ENCODE measurements at places on chromosomes 6 and 20.

DNA sequence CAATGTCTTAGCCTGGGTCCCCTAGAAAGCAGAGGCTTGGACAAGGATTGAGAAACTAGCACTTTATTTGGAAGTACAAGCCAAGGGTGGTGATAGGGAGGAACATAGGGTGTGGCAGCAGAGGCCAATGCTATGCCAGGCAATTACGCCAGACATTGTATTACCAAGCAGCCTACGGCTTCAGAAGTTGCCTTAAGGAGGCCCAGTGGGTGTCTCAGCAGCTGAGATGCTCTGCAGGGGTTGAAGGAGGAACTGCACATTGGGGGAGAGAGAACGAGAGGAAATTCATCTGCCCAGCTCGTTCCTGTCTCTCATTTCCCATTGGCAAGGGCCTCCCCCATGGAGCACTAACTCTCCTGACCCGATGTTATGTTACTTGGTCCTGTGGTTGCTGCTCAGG, 859 bp downstream of the C20orf202 start:
- DNase-seq = no peak

DNA sequence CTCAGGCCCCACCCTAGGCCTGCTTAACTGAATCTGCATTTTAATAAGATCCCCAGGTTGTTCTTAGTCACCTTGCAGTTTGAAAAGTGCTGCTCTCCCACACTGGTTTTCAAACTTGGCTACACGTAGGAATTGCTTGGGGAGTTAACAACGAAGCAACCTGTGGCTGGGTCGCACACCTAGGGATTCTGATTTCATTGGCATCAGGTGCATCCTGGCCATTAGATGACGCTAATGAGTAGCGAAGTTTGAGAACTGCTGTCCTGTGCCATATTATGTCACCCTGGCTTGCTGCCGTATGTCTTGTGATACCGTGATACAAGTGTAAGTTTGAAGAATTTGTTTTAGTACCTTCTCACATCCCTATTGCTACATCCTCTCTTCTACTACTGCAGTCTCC, 28.2 kb upstream of the FUCA2 start:
- no peak for DNase-seq

GRCh38 chr6:151609146-151609902, 115.5 kb downstream of the CCDC170 start:
- DNase-seq = no peak

DNA sequence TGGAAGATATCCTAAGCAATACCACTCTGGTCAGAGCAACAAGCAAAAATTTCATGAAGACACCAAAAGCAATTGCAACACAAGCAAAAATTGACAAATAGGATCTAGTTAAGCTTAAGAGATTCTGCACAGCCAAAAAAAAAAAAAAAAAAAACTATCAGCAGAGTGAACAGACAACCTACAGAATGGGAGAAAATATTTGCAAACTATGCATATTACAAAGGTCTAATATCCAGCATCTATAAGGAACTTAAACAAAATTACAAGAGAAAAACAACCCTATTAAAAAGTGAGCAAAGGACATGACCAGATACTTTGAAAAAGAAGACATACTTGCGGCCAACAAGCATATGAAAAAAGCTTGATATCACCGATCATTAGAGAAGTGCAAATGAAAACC, 20.0 kb upstream of the AHI1 start:
- no peak for DNase-seq

GRCh38 chr20:6012179-6012578, 41.7 kb downstream of the LRRN4 start:
- no peak for DNase-seq

DNA sequence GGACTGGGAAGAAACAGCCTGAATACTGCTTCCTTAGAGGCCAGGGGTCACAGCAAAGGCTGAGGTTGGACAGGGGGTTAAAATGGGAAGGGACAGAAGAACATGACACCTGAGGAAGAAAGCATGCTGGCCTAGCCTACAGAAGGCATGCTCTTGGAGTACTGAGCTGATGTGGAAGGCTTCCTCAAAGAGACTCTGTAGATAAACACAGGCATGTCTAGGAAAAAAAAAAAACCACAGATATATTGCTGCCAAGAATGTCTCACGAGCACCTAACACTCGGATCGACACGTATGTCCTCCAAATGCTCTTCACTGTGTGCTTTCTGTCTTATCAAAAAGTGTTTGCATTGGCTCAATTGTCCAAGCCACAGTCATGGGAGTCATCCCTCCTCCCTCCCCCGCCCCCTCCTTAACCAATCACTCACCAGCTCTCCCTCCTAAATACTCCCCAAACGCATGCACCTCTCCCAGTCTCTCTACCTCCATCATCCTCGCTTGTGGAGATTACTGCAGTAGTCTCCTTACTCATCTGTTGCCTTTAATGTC, 101.1 kb upstream of the LRFN2 start:
- DNase-seq = no peak

- no peak for DNase-seq
Measured at GRCh38 chr6:69796073-69796641, 653 bp downstream of the LMBRD1 start.

DNA sequence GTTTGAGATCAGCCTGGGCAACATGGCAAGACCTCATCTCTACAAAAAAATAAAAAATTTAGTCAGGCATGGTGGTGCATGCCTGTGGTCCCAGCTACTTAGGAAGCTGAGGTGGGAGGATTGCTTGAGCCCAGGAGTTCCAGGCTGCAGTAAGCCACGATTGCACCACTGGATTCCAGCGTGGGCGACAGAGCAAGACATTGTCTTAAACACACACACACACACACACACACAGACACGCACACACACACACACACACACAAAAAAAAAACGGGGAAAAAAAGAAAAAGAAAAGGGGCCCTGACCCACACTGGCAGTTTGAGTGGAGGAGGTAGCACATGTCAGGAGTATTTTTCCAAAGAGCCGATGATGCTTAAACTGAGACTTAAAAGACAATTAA, 122.2 kb downstream of the AFG1L start:
- DNase-seq = no peak

DNA sequence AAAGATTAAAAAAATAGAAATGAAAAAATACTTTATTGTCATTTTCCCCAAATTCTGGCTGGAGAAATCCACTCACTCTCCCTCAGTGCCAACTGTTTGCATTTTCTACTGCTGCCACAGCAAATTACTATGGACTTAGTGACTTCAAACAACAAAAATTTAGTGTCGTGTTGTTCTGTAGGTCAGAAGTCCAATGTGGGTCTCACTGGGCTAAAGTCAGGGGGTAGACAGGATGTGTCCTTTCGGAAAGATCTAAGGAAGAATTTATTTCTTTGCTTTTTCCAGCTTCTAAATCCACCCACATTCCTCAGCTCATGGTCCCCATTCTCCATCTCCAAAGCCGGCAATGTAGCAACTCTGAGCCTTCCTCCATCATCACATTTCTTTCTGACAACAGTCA, 453.3 kb downstream of the KIF16B start:
- no peak for DNase-seq

DNA sequence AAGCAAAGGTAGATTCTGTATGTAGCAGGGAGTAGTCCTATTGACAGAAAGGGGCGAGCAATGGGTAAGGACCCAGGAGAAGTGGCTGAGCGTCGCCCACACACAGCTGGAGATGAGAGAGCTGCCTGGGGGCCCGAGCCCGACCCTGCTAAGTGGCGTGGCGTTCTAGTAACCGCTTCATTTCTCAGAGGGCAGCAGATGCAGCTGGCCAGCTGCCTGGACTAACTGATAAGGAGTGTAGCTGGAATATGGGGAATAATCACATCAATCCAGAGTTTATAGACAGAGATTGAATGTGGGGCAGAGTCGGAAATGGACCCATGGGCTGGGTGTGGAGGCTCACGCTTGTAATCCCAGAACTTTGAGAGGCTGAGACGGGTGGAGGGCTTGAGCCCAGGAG, 64.4 kb downstream of the EZR start:
- no peak for DNase-seq

- DNase-seq = no peak
Measured at GRCh38 chr20:23654000-23654399, 16.2 kb upstream of the CST3 start.

DNA sequence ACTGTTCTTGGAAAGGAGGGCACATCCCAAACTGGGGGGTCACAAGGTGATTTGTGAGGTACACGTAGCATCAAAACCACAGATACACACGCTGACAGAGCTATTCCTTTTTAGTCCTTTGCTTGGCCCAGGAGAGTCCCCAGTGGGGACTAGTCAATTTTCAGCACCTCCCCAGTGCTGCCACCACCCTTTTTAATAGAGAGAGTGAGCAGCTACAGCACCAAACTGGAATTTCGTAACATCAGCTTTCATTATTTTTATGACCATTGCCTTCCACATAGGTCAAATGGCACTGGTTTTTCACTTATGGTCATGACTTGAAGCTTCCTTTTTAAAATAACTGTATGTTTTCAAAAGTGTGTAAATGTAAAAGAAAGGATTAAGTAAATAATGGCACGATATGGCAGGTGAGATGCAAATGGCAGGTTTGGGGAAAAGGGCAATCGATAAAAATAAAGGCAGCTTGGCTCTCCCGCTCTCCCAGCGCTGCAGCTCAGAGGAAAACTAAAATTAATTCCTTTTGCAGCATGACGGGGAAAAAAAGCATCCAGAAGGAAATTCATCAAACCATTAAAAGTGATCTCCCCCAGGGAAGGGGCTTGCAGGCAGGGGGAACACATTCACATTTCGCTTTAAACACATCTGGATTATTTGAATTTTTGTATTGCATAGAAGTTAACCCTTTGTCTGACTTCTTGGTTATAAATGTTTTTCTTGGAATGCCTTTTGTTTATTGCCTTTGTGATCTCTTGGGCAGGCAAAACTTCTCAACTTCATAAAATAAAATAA, 95.2 kb downstream of the ANKRD60 start:
- no peak for DNase-seq

GRCh38 chr6:169786349-169786748, 34.9 kb downstream of the ERMARD start:
- no peak for DNase-seq

GRCh38 chr6:26327450-26328264, 37.3 kb upstream of the BTN3A2 start:
- no peak for DNase-seq

DNA sequence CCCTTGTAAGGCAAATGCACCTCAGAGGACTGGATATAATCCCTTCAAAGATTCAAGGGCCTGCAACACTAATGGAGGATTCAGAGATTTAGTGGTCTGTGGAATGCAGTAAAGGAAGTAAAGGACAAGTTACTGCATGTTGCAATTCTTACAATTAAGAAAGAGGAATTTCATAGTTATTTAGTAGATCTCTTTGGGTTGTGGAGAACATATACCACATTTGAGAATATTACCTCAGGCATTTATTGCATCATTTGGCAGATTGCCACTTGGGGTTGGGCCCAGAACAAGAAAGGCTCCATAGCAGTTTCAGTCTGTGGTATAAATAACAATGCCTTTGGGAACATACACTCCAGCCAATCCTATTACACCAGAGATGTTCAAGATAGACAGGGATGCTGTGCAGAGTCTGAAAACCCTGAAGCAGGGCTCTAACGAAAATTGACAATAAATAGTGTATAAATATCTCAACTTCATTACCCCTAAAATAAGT, 20.9 kb upstream of the EPM2A start:
- peak; percentile 46 for DNase-seq

DNA sequence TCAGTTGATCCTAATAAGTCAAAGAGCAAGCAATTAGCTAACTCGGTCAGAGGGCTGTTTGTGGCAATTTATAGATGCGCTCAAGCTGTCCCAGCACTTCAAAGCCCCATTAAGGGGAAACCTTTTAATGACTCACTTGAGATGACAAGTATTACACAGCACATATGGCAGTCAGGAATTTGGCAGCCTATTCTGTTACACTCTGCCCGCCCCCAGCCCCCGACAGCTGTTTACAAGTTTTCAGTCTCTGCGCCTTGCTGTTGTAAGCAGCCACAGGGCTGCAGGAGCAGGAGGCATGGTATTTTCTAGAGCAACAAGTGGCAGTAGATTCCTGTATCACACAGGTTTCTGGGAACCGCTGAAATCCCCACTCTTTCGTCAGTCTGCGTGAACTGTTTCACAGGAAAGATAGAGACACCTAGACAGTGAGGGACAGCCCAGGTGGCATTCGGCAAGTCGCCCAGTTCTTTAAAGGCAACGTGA, 263.0 kb downstream of the FOXC1 start:
- DNase-seq = no peak

GRCh38 chr6:136526196-136526930, 23.9 kb downstream of the MAP7 start:
- peak; percentile 23 for DNase-seq

- DNase-seq = no peak
Measured at GRCh38 chr6:137775720-137776119, 91.3 kb upstream of the TNFAIP3 start.

- DNase-seq = no peak
Measured at GRCh38 chr6:28600245-28600644, 74.6 kb downstream of the GPX5 start.

DNA sequence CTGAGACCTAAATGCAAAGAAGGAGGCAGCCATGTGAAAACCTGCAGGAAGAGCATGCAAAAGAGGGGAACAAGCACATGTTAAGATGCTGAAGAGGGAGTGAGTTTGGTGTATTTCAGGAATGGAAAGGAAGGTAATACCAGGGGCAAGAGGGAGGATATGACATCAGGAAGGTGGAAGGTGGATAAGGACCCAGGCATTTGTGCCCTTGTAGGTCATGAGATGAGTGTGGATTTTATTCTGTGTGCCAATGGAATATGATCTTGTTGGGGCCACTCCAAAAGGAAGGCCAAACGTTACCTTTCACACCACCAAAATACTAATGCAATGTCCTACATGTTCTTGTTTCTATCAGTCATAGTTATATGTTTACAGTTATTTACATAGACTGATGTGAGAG, 17.2 kb upstream of the DOK5 start:
- no peak for DNase-seq

- no peak for DNase-seq
Measured at GRCh38 chr6:148892247-148892646, 145.4 kb downstream of the UST start.

DNA sequence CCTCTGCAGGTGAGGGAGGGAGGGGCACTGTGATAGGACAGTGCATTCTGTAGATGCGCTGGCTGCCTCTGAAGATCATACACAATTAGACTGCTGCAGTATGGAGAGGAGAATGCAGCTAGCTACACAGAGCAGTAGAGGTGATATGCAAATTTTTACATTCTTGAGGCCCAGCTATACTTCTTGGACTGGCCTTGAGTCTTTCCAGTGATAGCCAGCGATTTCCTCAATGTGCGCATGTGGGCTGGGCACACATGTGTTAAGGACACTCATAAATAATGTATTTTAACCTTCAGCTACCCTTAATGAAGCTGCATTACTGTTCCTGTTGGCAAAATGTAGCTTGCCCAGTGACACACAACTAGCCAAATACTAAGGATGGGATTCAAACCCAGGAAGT, 19.0 kb downstream of the TTPAL start:
- no peak for DNase-seq

DNA sequence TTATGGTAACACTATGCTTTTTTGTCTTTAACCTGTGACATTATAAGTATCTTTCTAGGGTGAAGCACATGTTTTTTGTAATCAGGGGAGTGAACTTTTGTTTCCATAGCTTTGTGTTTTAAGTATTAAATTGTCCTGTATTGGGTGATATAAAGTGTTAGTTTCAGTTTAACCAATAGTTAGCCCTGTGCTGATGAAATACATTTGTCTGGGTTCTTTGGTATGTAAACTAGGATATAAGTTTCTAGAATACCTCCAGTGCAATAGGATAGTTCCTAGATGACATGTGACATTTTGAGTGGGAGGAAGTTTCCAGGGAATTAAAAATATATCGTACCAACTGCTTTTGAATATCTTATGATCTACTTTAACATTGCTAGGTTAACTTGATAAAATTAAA, 611.0 kb upstream of the MARCKS start:
- DNase-seq = no peak

Measured in smooth muscle cell of the brain vasculature (primary cell).